ENCODE measurements at places on chromosomes 3 and 15. TPM values are rescaled to one million over a fixed set of nuclear protein-coding genes. Genes with fewer than 3 reads are reported as not detected.

The SLC12A8 gene
- 16.1 TPM for total RNA-seq

The ANKUB1 gene
- 4.1 TPM for total RNA-seq

The IQCF5 gene
- not detected for total RNA-seq

The SLC25A20 gene
- total RNA-seq: 11.3 TPM

The POLR2M gene
- total RNA-seq: 131 TPM

The CSTA gene
- total RNA-seq: 450 TPM

The HAPLN3 gene
- total RNA-seq: 0.68 TPM

The PDIA5 gene
- total RNA-seq: 34.5 TPM

The ARL14 gene
- total RNA-seq: under 0.01 TPM

The PIERCE2 gene
- total RNA-seq: 1.4 TPM

The BCHE gene
- 1.6 TPM for total RNA-seq

The CRBN gene
- total RNA-seq: 72.5 TPM

The GABRA5 gene
- not detected for total RNA-seq

The SENP8 gene
- 2.7 TPM for total RNA-seq

The RAB6B gene
- 0.64 TPM for total RNA-seq

The P2RY12 gene
- not detected for total RNA-seq

The PPP1R14D gene
- total RNA-seq: not detected

The MYLK gene
- 26.0 TPM for total RNA-seq

The GALNT15 gene
- 0.07 TPM for total RNA-seq

The TP63 gene
- total RNA-seq: 254 TPM

The ARL8B gene
- 191 TPM for total RNA-seq

The ST8SIA2 gene
- not detected for total RNA-seq

The MRPL46 gene
- 18.5 TPM for total RNA-seq

The AMT gene
- total RNA-seq: 1.6 TPM

The ACOX2 gene
- total RNA-seq: 0.21 TPM

The BBX gene
- total RNA-seq: 68.7 TPM

The TXNRD3 gene
- 9.5 TPM for total RNA-seq

The CLEC3B gene
- total RNA-seq: not detected

The SMCO1 gene
- total RNA-seq: not detected

The SLC24A5 gene
- not detected for total RNA-seq

The UBA3 gene
- total RNA-seq: 63.6 TPM

The ROPN1B gene
- not detected for total RNA-seq

The LOXL1 gene
- total RNA-seq: 8.2 TPM

The BSN gene
- total RNA-seq: 0.07 TPM

The CLDN16 gene
- 1.0 TPM for total RNA-seq

The GOLGA6L10 gene
- 1.4 TPM for total RNA-seq

Data from nasal cavity respiratory epithelium epithelial cell of viscerocranial mucosa (primary cell).